Inflammatory macrophage treated with lipopolysaccharide for 4 hours (primary cell): ENCODE measurements at places on chromosomes 5 and 9.
A peak's percentile ranks its signal among the peaks of the same experiment; 100 is the strongest.

DNA sequence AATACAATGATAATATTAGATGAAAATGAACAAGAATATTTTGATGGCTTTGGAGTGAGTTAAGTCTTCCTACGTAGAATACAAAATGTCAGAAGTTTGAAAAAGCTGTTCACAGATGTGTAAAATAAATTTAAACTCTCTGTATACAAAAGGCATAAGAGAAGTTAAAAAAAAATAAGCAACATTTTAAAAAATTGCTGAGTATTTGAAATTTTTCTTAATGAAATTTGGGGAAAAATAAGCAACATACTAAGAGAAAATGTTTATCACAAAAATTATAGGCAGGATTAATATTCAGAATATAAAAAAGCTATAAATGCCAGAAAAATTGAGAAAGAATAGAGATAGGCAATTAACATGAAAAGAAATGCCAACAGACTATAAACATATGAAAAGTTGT lies 470.7 kb upstream of the TRPC7 start:
- DNase-seq, result no peak

DNA sequence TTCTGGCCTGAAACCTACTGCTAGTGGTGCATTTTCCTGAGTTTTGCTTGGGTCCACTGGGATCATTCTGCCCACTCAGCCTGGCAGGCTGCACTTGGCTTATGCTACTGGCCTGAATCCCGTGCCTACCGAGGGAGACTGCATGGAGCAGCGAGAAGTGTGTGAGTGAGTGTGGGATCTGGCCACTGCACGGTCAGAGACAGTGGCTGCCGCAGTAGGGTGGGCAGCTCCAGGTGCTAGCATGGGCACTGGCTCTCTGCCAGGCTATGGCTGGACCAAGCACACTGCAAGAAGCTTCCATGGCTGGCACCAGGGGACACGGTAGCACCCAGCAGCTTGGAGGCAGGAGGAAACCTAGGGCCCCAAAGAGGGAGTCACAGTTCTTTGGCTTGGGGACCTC lies 1058.7 kb upstream of the ACO1 start:
- DNase-seq, result no peak

GRCh38 chr5:126736141-126736540 lies 40.8 kb upstream of the LMNB1 start:
- no peak for DNase-seq

- DNase-seq, result no peak
Observed at GRCh38 chr5:9515436-9515835, 30.4 kb downstream of the SEMA5A start.

GRCh38 chr5:163489055-163489744 lies 16.2 kb upstream of the MAT2B start:
- peak; percentile 18 for DNase-seq

- no peak for DNase-seq
Observed at GRCh38 chr9:133460405-133461175, 812 bp downstream of the CACFD1 start.

GRCh38 chr9:137150617-137151457 lies 11.9 kb downstream of the GRIN1 start:
- peak; percentile 87 for DNase-seq

DNA sequence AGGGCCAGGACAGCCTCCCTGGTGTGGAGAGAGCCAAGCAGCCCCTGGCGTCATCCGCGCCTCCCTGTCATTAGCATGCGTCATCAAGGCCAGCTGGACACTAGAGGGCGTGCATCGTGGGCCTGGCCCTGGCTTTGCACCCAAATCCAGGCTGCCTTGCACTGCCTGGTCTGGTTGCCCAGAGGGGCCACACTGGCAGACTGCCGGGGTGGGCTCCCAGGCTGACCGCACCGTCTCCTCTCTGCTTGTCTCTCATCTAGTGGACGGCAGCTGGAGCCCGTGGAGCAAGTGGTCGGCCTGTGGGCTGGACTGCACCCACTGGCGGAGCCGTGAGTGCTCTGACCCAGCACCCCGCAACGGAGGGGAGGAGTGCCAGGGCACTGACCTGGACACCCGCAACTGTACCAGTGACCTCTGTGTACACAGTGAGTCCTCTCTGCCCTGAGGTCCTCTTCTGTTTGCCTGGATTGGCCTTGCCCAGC lies 29.0 kb downstream of the HK3 start:
- DNase-seq, result no peak

DNA sequence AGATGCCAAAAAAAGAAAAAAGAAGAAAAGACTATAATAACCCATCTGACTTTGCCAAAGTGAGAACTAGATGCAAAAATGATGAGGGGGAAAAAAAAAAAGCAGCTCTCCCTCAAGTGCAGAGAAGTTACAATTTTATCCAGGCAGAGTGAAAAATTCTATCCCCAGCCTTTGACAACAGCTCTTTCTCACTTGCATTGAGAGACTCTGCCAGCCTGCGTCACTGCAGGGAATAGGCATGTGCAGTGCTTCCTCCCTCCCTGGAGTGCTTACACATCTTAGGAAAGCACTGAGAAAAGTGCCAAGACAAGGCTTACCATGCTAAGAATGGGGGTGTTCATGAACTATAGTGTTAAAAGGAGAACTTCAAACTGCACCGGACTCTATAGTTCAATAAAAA lies 418.6 kb upstream of the TYRP1 start:
- no peak for DNase-seq

- no peak for DNase-seq
Observed at GRCh38 chr5:153863951-153864350, 174.8 kb downstream of the FAM114A2 start.

GRCh38 chr5:68441309-68442073 lies 225.9 kb downstream of the PIK3R1 start:
- no peak for DNase-seq

DNA sequence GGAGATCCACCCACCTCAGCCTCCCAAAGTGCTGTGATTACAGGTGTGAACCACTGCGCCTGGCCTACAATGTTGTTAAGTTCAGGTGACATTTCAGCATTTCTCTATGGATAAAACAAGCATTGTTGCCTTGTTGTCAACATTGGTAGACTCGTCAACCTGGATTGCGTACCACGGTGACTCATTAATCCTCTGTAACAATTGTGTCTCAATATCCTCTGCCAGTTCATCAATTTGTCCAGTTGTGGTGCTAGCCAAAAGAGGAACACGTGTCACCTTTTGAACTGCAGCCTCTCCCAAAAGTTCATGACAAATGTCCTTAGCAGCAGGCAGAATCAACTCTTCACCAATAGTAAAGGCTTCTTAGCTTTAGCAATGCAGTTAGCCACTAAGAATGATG lies 46.3 kb upstream of the LARP1 start:
- peak; percentile 89 for DNase-seq

- no peak for DNase-seq
Observed at GRCh38 chr9:133946840-133947486, 45.2 kb downstream of the VAV2 start.

GRCh38 chr5:22488427-22488826 lies 364.7 kb downstream of the CDH12 start:
- no peak for DNase-seq

- peak; percentile 38 for DNase-seq
Observed at GRCh38 chr9:84002344-84002743, 21.7 kb downstream of the RMI1 start.

GRCh38 chr5:86404256-86404655 lies 213.5 kb upstream of the COX7C start:
- no peak for DNase-seq

- no peak for DNase-seq
Observed at GRCh38 chr9:6086006-6086655, 70.7 kb upstream of the RANBP6 start.

DNA sequence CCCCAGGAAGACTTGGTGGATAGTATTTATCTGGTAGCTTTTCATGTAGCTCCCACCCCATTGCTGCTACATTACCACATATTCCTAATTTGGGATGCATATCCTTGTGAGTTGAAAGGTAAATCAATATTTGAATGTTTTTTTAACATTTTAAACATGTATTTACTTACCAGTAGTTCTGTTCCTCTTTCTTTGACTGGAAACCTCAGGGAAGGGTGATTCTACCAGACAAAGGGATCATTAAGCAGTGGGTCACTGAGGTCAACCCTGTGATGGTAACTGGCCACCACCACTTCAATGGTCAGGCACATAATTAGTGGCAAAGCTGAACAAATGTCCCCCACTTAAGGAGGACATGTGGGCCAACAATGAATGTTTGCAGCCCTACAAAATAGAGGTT lies 27.2 kb upstream of the KLF9 start:
- DNase-seq, result no peak

DNA sequence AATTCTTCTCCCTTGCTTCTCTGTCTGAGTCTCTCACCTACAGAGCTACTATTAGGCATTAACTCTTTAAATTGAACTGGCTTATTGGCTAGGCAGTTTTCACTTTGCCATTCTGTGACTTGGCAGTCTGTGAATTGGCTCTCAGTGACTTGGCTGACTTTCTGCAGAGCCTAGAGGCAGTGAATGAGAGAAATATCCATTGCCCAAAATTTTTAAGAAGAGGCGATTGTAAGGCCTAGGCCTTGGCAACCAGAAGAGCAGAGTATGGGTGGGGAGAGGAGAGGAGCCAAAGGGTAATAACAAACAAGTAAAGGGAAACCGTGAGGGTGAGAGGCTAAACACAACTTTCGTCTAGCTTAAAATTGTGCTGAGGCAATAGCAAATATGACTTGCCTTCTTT lies 176.7 kb downstream of the PRR16 start:
- DNase-seq, result no peak

DNA sequence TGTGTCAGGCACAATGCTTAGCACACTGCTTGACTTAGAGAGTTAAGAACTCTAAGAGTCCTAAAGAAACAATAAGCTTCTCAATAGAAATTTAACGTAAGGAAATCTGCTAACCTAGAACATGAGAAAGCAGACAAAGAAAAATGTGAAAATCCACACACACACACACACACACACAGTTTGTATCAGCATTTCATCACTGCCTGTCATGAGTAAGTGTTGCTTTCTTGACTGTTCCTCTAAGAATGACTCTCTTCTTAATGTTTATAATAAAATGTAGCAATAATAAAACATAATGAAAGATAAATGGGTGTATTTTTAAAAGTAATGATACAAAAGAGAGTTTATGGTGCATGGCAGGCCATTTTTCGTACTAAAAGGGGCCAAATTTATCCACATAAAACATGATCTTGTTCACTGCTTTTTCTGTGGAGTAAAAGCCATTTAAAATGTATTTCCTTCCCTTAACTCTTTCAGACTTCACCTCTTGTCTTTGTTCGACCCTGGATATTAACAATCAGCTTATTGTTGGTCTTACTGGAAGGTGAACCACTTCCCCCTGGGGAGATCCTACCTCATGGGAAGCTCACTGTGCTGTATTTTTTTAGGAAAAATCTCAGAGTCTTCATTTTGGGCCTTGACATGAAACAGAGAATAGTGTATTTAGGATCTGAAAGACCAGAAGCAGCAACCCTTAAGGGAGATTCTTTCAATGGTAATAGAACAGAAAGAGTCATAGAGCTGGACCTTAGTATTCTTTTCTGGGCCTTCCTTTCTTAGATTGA lies 107.3 kb upstream of the ANKRD55 start:
- DNase-seq, result no peak

DNA sequence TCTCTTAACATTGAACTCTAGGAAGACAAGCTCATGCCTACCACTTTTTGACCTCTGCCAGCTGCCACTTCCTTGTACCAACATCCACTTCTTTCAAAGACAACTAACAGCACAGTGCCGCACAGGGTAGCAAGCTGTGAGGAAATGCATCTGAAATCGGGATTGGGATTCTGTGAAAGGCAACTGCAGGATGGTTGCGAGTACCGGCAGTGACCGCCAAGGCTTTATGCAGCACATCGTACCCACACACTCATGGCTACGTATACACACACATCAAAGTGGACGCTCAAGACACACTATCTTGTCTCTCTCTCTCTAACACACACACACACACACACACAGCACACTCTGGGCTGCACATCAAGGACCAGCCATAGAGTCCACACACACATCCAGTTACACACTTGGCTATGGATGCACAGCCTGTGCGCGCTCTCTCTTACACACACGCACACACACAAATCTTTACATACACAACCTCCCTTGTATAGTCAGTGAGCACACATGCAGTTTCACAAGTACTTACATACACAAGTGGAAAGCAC lies 964 bp downstream of the HTR4 start:
- DNase-seq, result no peak

DNA sequence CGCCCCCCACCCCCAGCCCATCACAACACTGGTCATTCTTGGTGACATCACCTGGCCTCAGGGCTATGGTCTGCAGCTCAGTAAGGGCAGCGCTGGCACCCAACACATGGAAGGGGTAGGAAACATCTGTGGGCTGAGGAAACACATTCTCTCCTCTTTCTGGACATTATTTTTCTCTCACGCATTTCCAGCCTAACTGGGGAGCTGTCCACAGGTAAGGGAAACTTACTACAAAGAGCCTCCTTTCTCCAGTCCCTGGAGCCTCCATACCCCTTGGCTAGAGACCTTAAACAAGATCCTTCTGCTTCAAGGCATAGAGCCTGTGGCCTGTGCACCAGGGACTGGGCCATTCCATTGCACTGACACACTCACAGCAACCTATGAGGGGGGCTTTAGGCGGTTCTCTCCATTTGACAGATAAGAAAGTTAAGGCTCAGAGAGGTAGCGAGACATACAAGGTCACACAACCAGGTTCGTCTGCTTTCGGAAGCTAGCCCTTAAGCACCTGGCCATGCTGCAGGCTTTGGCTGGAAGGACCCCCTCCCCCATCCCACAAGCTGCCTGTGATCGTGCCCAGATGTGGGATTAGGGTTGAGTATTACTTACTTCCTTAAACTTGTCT lies 40.7 kb downstream of the CXXC5 start:
- DNase-seq, result no peak

DNA sequence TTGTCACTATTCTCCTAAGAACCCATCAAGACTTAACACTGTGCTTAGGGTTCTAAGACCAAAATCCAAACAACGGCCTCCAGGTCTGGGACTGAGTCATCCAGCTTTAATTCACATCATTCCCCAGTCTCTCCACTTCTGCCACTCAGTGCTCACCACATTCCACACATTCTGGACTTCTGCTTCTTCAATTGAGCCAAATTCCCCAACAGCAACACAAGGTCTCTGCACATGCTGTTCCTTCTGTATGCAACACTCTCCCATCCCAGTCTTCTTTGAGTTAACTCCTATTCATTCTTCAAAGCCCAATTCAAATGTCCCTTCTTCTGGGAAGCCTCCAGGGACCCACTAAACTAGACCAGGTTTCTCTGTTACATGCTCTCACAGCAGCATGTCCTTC lies 97.8 kb downstream of the GPR21 start:
- no peak for DNase-seq

DNA sequence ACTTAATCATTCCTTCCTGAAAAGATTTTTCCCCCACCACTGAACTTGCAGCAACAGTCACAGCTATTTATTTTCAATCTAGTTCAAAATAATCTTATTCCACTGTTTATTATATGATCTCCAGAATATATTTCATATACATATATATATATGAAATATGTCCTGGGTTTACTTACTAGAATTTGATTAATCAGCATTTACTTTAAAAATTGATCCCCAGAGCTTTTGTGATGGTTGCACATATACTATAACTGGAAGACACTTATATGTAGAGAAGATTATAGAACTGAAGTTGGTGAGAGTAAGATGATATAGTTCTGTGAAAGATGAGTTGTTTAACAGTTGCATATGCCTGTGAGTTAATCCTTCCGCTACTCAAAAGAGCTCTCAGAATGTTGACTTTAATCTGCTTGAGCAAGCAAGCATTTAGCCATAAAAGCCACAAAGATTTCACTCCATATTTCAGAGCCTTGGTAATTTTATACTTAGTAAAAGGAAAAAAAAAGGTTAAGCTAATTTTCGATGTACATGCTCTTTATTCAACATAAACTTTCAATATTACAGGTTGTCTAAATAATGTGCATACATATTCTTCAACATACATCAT lies 399.3 kb upstream of the CDH9 start:
- no peak for DNase-seq
